Stimulated activated CD8-positive, alpha-beta memory T cell treated with anti-CD3 and anti-CD28 coated beads, Interleukin-7, amount 100 ng/mL, for 1 hour (primary cell): ENCODE measurements at places on chromosomes 7 and 10.
A peak's percentile ranks its signal among the peaks of the same experiment; 100 is the strongest.

- DNase-seq, result no peak
Observed at GRCh38 chr10:3467052-3467951, 294.7 kb upstream of the PITRM1 start.

DNA sequence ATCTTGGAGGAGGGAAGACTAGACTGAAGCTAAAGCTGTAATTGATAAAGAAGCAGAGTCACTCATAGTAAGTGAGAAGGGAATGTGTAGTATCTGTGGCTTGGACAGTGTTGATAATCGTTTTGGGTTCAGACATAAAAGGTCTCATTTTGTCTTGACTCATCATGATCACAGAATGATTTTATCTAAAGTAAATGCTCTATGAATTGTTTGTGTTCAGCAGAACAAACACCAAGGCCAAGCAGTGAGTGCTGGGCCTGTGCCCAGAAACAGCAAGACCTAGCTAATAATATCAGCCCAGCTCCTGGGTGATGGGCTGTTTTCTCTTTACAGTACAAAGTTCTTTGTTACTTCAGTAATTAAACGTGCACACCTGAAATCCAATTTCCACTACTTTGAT, 26.7 kb upstream of the CD36 start:
- DNase-seq, result no peak

DNA sequence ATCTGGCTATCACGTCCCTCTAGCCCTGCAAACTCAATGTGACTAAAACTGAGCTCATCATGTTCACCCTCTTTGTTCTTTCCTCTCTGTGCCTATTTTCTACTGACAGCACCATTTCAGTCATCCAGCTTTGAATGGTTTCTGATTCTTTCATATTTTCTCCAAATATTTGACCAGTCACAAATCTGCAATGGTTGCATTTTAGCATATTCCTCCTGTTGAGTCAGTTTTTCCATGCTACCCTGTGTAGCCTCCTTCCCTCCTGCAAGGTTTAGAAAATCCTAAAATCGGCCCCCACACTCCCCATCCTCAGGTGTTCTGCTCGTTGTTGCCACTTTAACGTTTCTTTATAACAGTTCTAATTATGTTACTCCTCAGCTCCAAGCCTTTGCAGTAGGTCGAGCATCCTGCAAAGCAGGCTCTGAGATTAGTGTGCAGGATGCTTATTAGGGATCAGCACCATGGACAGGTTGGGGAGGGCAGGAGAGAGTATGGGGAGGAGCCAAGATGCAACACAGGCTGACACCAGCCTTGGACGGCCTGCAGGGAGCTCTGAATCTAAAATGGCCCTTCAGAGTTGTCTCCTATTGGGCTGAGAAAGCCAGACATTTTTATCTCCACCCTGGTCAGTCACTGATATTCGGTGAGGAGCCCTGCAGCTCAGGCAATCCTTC, 531.0 kb upstream of the COBL start:
- no peak for DNase-seq

- no peak for DNase-seq
Observed at GRCh38 chr7:155007947-155008346, 5.0 kb upstream of the PAXIP1 start.

GRCh38 chr10:128567551-128567950, 441.3 kb upstream of the MKI67 start:
- DNase-seq, result no peak

DNA sequence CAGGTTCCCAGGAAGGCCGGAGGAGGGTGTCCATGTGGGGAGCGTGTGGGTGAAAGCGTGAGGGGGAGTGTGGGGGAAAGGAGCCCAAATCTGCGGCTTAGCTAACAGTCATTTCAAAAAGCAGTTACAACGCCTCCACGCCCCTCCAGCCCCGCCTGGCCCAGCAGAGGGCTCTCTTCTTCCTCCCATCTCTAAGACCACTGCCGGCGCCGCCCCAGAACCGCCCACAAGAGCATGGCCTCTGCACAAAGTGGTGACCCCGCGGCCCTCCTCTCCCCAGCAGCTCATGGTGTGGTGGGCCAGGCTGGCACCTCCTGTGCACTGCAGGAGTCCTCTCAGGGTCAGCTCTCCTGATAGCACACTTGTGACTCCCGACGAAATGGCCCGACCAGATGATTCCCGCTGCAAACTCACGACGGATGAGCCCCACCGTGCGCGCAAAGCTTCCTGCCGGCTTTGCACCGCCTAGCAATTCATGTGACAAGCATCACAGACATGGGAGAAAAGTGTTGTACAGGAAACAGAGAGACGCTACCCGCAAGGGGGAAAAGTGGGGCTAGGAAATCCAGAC, 12.4 kb upstream of the HUS1 start:
- DNase-seq, result peak; percentile 72

DNA sequence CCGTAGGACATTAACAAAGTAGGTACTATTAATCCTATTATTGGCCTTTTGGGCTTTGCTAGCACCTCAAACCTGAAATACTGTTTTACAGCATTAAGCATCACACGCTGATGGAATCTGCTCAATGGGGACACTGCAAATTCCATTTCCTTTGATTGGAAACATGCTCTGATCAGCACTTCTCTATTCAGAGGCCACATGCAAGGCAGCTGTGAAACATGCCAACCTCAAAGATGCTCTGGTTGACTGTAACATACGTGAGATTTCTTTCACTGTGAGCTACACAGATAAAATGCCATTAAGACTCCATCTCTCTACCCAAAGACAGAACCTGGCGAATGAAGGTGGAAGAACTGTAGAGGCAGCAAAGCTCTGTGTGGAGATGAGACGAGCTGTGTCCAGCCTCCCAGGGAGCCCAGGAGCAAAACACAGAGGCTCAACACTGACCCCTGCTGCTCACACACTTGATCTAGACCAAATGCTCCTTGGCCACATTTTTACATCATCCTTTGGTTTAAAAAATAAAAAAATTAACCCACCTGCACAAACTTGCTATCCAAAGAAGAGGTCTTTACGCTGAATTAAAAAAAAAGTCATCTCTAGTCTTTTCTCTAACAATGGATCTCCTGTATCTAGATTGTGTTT, 8.0 kb downstream of the RSU1 start:
- DNase-seq, result no peak

DNA sequence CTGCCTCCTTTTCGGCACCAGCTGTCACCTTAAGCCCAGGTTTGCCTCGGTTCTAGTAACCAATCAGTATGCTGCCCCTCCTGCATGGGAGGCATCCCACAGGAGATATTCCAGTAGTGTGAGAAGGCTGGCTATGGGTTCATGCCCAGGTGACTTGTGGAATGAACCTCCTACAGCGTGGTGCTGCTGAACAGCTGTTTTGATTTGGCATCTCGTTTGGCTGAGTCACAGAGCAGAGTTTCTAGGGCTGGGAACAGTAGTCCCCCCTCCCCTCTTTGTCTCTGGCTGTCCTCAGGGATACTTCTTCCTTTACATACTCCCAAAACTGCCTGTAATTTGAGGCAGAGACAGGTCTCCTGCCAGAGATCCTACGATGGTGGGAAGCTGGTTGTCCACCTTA, 16.1 kb downstream of the R3HCC1L start:
- no peak for DNase-seq

DNA sequence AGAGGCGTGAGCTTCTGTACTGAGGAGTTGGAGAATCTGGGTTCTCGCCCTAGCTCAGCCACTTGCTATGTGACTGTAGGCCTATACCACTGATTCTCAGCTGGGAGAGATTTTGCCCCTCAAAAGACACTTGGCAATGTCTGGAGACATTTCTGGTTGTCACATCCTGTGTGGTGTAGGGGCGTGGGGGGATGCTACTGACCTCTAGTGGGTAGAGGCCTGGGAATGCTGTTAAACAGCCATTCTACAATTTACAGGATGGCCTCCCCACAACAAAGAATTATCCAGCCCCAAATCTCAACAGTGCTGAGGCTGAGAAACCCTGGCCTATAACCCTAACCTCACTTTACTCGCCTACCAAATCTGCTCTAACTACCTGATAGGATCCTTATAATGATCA, 58.8 kb upstream of the GAD2 start:
- no peak for DNase-seq

DNA sequence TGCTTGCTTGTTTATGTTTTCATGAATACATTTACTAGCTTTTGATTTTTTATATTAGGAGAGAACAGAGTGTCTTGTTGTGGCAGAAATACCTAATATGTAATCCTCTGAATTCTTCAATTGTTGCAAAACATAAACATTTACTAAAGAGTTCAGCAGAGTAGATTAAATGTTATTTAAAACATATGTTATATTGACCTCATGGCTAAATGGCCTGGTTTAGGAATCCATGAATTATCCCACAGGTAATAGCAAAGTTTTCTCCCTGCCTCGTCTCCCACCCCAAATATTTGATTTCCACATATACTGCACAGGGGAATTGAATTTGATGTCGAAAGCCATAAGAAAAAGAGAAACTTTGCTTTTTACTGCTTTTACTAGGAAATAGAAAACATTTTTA, 111.8 kb downstream of the ADK start:
- DNase-seq, result no peak

DNA sequence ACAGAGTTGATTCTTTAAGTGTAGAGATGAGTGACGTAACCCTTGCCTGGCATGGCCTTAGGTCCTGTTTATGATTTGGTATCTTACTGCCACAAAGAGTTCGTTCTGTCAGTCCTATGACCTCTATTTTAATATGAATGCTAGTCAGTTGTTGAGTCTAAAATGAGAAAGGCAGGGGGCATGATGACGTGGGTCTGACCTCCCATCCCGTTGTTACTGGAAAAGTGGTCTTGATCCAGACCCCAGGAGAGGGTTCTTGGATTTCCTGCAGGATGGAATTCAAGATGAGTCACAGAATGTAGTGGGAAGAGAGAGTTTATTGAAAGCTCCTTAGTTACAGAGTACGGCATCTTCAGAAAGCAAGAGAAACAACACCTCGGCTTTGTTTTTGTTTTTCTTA, 317.0 kb upstream of the COBL start:
- no peak for DNase-seq
